Stimulated activated CD8-positive, alpha-beta memory T cell treated with anti-CD3 and anti-CD28 coated beads, Interleukin-4, amount 100 ng/mL, for 24 hours (primary cell): ENCODE measurements at places on chromosomes 16 and 17.

- no peak for DNase-seq
Measured at GRCh38 chr17:76957678-76958464, 89.7 kb downstream of the MGAT5B start.

- DNase-seq: no peak
Measured at GRCh38 chr17:37399265-37399803, 7.3 kb downstream of the ACACA start.

- no peak for DNase-seq
Measured at GRCh38 chr17:72535779-72536178, 415.0 kb downstream of the SOX9 start.

GRCh38 chr16:75311383-75311938 is 60.0 kb upstream of the BCAR1 start:
- no peak for DNase-seq

GRCh38 chr16:84922351-84923120 is 88.8 kb downstream of the ZDHHC7 start:
- DNase-seq: no peak

- DNase-seq: no peak
Measured at GRCh38 chr17:40451420-40451819, 8.2 kb downstream of the IGFBP4 start.

DNA sequence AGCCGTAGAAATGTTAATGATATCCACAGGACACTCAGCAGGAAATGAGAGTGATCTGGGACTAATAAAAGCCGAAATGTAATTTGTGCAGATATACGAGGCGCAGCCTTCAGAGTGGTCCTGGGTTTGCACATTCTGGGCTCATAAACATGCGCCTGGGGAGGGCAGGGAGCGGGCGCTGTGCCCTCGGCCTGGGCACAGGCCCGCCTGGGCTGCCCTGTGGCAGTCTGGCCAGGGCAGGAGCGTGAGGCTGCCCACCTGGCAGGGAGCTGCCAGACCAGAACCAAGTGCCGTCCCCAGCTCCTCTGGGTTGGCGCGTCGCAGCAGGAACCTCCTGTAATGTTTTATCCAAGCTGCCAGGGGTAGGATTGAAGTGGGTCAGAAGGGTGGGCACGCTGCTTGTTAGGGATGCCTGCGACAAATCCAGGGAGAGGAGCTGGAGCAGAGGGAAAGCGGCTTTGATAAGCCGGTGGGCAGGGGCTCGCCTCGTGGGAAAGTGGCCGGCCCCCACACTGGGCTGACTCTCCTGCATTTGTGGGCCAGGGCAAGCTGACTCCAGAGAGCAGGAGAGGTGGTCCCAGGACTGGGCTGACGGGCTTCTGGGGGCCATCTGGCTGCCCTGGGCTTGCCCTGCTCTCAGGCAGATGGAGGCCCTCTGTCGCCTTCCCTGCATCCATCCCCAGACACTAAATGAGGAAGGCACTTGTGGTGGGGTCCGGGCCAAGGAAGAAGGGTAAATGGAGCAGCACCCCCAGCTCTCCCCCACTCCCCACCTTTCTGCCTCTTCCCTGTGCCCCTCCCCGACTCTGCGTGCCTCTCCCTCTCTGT is 45.9 kb downstream of the SREBF1 start:
- no peak for DNase-seq

DNA sequence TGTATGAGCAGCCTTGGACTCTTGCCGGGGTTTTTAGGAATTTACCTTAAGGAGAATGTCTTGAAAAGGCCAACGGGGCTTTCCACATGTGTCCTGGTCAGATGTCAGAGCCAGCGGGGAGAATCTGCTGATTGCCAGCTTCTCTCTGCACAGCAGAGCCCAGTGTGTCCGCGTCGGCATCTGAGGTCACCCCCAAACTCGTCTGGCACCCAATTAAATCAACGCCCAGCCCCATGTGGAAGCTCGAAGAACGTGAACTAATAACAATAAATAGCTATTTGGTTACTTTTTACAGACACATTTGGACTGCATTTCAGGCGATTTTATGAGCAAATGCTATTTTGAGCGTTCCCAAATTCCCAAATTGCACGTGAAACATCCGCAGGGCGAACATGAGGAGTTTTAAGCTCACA is 303.5 kb downstream of the FOXL1 start:
- no peak for DNase-seq

DNA sequence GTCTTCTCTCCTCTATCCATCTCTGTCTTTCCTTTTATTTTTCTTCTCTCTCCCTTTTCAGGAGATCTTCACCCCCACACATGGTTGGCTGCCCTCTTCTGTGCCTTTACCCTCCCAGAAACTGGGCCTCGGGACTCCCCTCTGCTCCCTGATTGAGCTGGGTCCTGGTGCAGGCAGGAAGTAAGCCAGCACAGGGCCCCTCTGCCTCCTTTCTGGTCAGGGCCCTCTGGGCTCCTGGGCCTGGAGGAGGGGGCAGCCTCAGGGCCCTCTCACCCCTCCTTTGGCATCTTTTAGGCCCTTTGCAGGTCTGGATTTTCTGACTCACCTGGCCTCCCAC is 21.1 kb upstream of the TAC4 start:
- DNase-seq: no peak

- DNase-seq: no peak
Measured at GRCh38 chr17:61403801-61404662, 4.4 kb downstream of the TBX2 start.

GRCh38 chr17:75632863-75633485 is at the start of gene SMIM5:
Gene SMIM5, plus strand, starts transcription at chr17:75633434. Its CDS starts 6,768 bp downstream, at chr17:75640202.
- peak; percentile 75 for DNase-seq

DNA sequence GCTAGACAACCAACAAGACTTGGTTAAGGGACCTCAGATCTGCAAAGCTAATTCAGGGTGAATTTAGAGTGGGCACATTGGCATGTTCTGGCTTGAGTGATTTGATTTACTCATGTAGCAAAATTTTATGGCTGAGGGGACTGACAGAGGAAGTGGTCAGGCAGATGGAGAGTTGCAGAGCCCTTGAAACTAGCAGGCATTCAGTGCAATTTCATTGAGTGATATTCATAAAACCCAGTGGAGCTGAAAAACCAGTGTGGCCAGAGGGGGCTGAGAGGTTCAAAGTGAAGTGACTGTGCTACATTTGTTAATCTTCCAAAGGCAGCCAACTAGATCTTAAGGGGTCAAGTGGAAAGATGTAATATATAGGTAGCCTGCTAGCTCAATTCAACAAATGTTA is 2.2 kb upstream of the TMEM94 start:
- DNase-seq: no peak

DNA sequence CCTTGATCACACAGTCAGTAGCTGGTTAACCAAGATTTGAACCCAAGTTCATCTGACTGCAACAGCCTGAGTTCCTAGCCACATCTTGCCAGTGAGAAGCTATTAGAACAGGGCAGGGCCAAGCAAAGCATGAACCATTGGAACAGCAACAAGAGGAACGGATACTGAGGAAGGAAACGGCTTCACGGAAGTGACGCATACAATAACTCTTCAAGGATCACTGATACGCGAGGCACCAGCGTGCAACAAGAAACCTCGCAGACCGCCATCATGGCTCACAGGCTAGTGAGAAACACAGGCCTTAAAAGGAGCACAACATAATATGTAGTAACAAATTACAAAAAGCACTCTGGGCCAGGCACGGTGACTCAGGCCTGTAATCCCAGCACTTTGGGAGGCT is 114.9 kb downstream of the CDYL2 start:
- DNase-seq: no peak

DNA sequence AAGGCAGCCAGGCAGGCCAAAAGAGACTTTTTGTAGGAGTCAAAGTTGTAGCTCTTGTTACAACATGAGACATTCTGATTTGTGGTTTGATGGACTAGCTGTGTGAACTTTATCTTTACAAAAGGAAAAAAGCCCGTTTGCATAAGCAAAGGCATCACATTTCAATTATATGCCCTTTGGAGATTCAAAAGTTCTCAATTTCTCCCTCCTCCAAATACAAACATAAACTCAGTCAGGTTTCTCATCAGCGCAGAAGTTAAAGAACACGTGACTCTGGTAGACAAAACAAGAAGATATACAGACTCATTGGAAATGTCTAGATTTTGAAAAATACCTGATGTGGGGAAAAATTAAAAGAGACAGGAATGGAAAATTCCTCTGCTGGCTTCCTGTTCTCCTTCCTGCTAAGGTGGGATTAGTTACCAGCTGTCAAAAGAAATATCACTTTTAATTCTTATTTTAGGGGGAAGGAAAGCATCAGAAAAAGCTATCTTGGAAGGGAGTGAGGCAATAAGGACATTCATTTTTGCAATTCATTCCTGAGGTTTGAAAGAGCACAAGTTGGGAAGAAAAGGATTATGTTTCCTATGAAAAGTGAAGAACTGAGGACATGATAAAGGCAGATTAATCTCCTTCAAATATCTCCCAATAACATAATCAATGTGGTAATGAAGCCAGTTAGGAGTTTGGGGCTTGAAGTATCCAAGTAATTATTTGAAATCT is 4.6 kb upstream of the KCNJ16 start:
- no peak for DNase-seq

DNA sequence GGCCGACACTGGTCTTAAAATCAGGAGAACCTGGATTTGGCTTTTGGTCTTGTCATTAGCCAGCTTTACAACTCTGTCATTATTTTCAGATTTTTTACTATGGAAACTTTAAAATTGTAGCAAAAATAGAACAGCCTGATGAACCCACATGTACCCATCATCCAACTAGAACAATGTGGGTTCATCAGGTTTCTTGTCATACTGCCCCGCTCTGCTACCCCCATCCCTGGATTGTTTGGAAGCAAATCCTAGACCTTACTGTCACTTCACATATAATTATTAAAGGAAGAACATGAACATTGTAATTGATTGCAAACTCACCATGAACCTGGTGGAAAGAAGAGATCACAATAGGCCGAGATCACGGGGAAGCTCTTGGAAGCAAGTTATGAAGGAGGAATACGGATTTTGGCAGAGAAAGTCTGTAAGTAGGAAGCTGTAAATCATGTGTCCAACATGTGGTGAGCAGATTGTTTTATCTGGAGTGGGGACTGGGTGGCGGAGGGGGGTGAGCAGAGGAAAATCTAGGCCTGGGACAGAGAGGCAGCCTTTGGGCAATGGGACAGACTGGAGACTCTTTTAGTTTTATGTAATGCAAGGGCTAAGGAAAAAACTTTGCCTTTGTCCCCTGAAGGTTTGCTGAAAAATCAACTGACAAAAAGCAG is 67.0 kb downstream of the PITPNC1 start:
- no peak for DNase-seq

DNA sequence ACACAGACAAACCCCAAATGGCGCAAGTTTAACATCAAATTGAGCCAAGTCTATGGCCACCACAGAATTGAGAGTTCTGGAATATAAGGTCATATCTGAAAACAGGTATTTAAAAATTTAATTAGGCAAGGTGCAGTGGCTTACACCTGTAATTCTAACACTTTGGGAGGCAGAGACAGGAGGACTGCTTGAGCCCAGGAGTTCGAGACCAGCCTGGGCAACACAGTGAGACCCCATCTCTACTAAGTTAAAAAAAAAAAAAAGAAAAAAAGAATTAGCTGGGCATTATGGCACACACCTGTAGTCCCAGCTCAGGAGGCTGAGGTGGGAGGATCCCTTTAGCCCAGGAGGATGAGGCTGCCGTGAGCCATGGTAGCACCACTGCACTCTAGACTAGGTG is 19.1 kb downstream of the NFE2L1 start:
- no peak for DNase-seq

- no peak for DNase-seq
Measured at GRCh38 chr16:66848172-66848571, 4.0 kb downstream of the CA7 start.

DNA sequence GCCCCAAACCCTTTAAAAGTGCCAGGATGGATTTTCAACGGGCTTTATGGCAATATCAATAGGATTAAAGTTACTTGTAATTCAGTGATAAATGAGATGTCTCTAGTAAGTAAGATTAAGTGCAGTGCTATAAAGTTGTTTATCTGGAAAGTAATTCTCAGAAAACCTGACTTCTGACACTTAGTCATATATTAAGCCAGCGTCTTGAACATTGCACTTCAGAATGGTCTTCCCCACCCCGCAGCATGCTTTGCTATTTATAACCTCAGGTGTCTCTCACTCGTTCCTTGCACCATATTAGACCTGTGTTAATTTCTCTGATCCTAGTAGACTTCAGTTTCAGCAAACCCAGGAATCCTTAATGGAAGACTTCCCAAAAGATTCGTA is 2.1 kb upstream of the MAF start:
- DNase-seq: no peak

- no peak for DNase-seq
Measured at GRCh38 chr17:74016461-74016860, 187.0 kb upstream of the RPL38 start.

- no peak for DNase-seq
Measured at GRCh38 chr17:59388069-59388556, 56.7 kb downstream of the YPEL2 start.
